Suprapubic skin (tissue), 4 donors: ENCODE measurements at places on chromosomes 6 and 20.
A peak's percentile ranks its signal among the peaks of the same experiment; 100 is the strongest.

GRCh38 chr6:16683641-16684194 lies 77.5 kb downstream of the ATXN1 start:
- no peak for DNase-seq

GRCh38 chr6:168054765-168055560 lies 24.0 kb downstream of the FRMD1 start:
- DNase-seq = no peak

DNA sequence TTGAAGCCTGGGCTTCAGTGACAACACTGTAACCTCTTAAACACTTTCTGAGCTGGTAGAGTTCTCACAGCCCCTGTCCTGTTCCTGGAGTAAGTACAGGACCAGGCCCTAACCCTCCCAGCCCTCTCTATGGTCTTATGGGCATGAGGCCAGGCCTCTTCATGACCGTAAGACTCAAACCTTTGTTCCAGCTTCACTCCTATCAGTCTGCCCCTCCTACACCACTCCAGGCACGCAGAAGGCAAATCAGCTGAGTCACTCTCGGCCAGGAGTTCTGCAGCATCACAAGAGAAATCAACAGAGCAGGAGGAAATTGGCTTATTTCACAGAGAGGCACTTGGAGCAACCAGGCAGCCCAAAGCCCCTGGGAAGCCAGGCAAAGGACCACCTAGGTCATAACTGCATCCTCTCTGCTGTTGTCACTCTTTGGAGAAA lies 25.3 kb upstream of the CHD6 start:
- no peak for DNase-seq

DNA sequence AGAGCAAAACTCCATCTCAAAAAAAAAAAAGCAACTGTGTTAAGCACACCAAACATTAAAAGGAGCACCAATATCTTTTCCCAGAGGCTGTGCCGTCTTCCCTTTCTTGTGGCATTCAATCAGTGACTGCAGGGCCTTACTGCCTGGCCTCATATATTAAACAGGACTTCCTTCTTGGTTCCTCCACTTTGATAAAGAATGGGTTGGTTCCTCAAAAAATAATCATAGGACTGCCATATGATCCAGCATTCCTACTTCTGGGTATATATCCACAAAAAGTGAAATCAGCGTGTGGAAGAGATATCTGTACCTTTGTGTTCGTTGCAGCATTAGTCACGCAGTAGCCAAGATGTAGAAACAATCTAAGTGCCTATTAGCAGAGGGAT lies 40.3 kb upstream of the GFOD1 start:
- DNase-seq = no peak

DNA sequence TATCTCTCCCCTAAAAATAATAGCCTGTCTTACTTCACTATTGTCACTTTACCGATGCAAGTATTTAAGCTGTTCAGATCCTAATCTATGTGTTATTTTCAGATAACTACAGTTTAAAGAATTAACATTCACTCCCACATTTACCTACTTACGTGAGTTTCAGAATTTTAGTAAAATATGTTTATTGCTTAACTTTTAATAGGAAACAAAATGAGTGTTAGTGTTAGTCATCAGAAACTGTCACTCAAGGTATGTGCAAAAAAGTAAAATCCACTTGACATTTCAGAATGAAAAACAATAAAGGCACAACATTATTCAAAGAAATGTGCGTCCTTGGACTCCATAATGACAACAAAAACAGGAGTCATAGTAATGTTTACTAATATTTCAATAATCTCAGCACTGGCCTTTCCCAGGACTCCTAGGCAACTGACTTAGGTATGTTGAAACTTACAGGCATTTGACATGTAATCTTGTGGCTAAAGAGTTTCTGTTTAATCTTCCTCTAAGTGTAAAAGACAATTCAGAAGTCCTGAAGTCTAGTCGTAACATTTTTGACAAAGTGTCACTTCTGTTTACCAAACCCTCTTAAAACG lies 4.5 kb downstream of the ATXN1 start:
- DNase-seq = no peak

DNA sequence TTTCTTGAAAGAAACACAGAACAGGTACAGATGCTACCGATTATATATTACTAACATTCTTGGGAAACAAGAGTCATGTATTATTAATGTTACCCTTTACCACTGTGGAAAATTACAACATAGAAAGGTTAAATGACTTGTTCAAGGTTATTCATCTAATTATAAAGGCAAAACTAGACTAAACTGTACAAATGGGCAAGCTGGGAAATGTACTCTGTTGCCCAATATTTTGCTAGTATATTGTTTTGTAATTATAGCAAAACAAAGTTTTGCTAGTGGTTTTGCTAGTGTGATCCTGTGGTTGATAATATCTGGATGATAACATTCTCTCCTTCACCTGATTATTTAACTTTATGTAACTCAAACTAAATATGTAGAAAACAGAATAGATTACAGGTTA lies 96.5 kb downstream of the TINAG start:
- DNase-seq = no peak

GRCh38 chr20:10540636-10541493 lies 105.8 kb downstream of the SLX4IP start:
- DNase-seq = no peak

- DNase-seq = no peak
Measured at GRCh38 chr6:36000451-36000850, 24.0 kb downstream of the SLC26A8 start.

GRCh38 chr6:1610497-1611321 lies 994 bp downstream of the FOXC1 start:
- DNase-seq = peak; percentile 66

GRCh38 chr6:121399966-121400365 lies 35.5 kb upstream of the GJA1 start:
- no peak for DNase-seq

GRCh38 chr20:33827634-33828325 lies 16.6 kb downstream of the CHMP4B start:
- DNase-seq = peak; percentile 24

DNA sequence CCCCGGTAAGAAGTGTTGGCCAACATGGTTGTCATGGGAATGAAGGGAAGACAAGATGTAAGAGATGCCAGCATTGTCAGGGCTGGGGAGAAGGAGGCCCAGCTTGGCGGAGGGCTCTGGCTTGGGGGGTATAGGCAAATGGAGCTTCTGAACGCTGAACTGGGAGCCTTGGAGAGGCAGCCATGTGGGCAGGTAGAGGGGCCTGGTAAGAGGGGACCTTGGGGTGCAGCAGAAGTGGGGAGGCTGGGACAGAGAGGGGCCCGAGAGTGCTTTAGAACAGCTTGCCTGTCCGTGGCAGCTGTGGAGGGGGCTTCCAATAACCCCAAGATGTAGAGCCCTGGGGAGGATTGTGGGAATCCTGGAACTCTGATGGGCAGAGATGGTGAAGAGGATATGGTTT lies 3.0 kb downstream of the SLC22A1 start:
- DNase-seq = no peak

- no peak for DNase-seq
Measured at GRCh38 chr6:137708481-137708880, 158.6 kb upstream of the TNFAIP3 start.

DNA sequence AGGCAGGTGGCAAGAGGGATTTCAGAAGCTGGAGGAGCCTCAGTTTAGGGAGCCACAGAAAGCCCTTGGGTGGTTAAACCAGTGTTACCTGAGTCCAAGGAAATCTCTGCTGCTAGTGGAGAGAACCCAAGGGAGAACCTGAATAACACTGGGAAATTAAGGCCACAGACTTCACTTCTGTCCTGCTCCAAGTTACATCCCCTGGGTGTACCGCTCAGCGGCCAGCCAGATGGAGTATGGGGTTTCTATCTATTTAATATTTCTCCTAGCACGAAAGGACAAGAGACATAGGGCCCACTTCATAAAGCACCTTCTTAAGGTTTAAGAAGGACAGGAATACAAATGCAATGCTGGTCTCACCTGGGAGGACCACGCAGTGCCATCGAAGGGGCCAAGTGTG lies 5.8 kb upstream of the CNKSR3 start:
- no peak for DNase-seq

- DNase-seq = no peak
Measured at GRCh38 chr6:27043244-27043643, 204.3 kb upstream of the PRSS16 start.

DNA sequence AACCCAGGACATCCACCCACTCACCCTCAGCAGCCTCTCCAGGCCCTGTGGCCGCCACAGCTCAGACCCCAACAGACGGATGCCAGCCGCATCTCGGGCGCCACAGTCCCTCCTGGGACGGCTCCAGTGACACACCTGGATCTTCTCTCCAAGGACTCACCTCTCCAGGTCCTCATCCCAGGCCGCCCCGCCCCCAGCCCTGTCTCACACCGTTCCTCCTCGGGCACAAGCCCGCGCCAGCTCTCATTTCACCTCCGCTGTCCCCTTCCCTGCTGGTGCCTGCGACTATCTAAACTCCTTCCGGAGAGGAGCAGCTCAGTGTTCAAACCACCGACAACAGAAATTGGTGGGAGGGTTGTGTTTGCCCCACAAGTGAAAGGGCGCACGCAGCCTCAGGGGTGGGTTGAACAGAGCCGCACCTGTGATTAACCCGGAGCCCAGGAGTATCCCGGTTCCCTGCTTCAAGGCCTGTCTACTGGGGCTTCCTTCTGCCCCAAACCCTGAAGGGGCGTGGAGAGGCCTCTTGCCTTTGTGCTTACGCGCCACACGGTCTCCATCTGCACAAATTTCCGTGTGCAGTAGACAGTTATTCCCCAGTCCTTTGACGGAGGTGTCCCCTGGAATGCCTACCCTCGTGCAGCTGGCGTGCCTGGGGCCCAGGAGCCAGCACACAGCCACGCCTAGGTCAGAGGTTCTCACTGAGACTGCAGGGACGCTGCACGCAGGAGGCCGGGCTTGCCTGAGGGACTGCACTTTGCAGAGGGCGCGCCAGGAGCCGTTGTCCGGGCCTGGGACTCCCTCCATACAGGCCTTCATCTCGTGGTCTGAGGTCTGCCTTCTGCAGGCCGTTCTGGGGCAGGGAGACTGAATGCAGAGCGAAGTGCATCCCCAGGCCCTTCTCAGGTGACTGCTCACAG lies 232.7 kb downstream of the DLL1 start:
- peak; percentile 59 for DNase-seq

DNA sequence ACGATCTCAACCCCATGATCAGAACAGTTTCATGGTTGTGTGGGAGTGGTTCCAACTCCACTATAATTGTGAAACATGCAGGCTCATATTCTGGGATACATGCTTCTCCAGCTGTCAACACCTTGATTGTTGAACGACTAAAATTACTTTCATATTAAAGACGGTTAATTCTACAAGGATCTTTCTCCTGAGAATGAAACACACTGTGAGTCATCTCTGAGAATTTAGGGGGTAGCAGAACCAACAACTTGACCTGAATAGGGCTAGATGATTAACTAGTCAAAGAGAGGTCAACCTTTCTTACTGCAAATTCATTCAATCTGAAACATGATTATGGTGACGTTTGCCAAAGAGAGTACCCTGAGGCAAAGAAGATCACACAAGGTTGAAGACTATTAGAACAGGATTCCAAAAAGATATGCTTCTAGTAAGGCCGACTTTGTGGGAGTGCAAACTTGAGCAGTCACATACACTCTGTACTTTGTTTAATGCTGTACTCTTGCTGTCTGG lies 175.2 kb upstream of the CITED2 start:
- DNase-seq = no peak

DNA sequence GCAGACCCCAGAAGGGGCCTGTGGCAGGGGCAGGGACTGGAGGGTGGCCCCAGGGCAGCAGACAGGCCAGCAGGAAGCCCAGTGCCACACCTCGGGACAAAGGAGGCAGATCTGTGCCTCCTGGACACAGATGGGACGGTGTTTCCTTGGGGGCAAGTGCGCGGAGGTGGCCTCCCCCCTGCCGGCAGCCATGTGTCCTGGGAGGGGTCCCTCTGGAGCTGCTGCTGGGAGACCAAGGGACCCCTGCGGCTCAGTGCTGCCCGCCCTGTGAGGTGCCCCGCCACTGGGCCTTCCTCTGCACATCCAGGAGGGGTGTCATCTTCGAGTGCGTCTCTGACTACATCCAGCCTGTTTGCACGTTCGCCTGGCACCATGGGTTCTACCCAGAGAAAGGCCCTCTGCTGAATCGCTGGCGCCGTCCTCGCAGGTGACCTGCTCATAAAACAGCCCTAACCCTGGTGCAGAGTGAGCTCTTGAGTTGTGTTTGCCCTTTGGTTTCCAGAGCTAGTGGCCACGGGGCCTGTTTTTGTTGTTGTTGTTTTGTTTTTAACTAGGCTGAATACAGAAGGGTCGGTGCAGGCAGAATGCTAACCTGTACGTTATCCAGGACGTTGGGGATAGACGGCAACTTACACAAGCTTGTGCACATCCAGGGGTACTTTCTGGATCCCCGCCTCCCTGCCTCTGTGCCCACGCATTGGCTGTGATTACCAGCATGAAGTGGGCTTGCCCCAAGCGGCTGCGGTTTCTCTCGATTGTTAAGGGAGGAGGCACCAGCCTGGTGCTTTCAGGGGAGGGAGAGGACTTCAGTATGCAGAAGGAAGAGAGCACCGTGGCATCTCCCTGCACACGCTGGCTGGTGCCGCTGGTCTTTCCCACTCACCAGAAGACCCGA lies 1.3 kb upstream of the KCNQ2 start:
- no peak for DNase-seq

DNA sequence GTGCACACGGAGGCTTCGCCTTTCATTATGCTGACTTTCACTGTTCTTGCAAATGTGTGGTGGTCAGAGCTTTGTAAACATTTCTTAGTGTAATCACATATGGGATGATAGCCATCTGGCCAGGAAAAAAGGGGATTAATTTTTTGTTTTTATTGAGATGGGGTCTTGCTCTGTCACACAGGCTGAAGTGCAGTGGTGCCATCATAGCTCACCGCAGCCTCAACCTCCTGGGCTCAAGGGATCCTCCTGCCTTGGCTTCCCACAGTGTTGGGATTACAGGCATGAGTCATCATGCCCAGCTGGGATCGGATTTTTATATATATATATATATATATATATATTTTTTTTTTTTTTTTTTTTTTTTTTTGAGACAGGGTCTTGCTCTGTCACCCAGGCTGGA lies 11.0 kb upstream of the TIAM2 start:
- DNase-seq = no peak

DNA sequence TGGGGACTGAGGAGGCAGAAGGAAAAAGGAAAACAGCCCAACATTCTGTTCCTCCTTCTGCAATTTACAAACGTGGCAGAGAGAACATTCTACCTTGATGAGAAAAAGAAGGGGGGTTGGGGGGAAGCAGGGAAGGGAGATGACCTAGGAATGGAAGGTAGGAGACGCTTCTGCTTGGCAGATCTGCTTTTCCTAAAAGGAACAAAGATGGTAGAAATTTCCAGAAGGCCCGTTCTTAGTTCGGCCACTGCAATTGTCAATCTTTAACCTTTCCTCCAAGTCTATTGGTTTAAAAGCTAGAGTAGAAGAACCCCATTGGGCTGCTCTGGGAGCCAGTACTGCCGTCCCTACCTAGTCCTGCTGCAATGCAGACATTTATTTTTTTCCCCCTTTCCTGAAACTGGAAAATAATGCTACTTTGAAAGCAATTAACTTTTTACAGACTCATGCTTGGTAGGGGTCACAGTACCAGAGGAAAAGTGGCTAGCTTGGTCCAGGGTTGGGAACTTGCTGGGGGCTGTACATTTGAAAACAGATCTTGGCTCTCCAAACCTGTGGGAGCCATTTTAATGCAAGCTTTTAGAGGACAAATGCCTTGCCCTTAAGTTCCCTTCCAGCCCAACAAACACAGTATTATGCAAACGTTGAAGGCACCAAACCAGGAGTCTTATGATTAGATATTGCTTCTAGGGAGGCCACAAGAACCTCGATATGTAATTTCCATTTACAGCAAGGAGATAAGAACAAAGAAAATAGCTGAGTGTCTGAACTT lies 2.6 kb downstream of the ZMYND8 start:
- no peak for DNase-seq
